SK-N-DZ (cell line): ENCODE measurements at places on chromosomes 3 and 15.

DNA sequence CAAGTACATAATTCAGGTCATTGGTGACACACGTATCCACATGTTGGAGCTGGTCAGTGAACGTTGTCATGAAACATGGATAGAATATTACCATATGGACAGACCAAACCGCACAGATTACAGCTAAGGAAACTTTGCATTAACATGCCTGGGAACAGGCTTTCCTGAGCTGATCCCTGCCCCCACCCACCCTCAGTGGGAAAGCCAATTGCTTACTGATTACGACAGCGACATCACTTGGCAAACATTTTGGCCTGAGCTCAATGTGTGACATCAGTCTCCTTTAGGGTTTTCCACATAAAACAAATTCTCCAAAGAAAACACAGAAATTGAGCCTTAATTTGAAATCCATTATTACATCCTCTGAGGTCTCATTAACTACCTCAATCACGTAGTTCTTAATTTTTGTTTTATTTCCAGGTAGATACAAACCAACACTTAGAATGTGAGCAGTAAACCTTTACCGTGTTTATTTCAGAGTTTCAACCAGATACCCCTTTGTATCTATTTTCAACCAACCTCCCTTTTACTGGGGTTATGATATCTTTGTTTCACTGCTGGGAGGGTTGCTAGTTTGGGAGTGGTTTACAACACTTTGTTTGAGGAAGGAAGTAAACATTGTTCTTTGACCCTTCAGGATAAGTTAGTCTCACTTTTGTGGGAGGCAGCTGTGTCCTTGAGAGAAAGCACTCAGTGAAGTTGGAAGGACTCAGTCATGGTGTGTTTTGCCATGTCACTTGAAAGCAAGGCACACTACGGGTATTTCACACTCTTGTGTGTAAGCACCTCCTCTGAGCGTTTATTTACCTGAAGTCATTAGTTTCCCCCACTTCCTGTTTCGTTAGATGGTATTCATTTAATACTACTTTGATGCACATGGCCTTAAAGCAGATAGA is 103.1 kb downstream of the CMSS1 start:
- no peak for DNase-seq

- DNase-seq = no peak
Observed at GRCh38 chr15:48559285-48559684, 86.2 kb downstream of the FBN1 start.

GRCh38 chr3:121768452-121768851 is 18.9 kb upstream of the GOLGB1 start:
- no peak for DNase-seq

GRCh38 chr15:81531109-81531592 is 157.1 kb upstream of the TMC3 start:
- DNase-seq = no peak

DNA sequence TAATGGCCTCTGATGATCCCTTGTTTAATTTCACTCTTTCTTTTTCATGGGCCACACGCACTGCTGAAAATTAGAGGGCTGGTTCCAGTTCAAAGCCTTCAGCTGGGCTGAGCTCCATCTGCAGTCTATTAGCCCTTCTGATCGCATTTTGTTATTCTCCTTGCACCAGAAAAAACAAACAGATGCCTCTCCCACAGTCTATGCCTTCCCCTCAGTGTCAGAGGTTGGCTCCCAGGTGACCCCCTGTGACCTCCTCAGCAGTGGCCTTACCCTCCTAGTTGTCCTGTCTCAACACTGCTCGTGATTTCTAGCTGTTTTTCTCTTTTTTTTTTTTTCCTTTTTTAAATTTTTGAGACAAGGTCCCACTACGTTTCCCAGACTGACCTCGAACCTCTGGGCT is 77.1 kb upstream of the PRTG start:
- DNase-seq = no peak

- DNase-seq = no peak
Observed at GRCh38 chr3:125186261-125186787, 26.2 kb downstream of the SLC12A8 start.

GRCh38 chr3:162842549-162843216 is 1346.1 kb downstream of the OTOL1 start:
- no peak for DNase-seq

DNA sequence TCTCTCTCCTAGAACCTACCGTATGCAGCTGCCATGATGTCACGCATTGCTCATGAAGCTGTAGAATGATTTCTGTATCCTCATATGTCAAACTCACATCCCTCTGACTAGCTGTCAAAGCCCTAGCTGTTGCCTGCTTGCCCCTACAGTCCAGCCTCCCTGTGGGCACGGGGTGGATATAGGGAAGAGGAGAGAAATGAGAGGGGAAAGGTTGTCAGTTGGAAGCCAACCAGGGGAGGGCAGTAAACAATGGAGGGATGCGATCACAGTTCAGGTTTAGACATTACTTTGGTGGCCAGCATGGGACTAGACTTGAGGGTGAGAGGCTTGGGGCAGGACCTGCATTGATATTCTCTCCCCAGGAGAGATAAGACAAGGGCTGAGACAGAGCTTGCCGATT is 1.7 kb upstream of the HDGFL3 start:
- DNase-seq = peak; percentile 30

DNA sequence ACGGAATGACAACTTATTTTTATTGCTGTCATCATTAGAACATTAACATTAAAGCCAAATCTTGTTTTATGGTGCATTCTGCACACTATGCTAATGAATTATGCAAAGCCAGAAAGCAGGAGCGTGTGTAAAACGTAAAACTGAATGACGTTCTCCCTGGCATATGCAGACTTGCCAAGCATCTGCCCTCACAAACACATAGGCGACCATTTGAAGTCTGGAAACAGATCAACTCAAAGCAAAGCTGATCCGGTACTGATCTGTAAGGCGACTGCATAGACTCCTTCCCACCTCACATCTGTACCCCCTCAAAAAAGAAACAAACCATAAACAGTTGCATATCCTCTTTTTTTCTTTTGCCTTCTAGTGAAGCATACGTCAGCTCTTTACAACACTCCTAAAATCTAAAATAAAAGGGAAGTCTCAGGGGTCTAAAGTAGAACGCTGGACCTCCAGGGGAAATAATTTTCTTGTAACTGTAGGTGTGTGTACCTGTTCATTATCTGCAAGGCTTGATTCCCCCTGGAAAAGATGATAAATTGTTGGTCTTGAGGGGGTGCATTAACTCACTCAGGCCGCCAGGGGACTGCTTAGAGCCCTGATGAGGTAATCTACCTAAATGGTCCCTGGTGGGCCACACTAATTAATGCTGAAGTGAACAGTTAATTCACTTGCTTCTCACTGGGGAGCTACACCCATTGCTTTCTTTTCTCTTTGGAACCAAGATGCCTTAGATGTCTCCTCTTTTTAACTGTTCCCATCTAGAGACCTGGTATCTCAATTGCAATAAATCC is 231.4 kb downstream of the CDIN1 start:
- peak; percentile 28 for DNase-seq

DNA sequence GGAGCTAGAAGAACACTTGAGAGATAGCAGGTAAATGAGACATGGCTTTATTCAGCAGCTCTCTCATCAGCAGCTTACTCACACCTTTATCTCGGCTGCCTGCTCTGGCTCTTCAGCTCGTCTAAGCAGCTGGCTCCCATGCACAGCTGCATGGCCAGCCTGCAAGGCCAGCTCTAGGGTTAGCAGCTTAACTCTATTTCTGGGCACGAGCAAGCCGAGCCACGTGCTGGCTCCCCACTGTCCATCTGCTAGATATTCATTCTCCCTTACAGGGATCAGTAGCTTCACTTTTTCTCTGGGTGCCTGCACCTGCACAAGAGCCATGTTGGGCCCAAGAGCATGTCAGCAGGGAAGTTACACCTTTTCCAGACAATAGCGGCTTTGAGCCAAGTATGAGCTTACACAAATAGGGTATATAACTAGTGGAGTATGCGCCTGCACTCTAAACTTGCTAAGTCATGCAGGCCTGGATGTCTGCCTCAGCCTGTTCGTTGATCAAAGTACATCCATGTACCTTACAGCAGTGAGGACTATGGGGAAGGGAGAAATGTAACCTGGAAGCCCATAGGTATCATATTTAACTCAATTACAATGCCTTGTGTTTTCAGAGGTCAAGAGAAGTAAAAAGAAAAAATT is 174.9 kb upstream of the SNTN start:
- no peak for DNase-seq

DNA sequence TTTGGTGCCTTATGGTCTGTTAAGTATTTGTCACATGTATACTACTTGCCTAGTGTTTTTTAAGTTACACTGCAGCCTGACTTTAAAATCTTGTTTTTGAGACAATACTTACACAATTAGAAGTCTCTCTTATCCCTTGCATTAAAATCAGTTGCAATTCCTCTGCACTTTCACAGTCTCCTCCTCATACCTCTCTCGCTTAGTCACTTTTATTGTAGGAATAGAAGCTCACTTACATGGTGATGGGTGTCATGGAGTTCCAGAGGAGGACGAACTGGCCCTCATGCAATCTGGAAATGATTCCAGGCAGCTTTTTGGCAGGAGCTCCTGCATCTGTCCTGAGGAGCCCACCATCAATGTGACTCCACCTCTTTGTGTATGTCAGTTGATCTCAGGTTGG is 238.4 kb upstream of the TBC1D5 start:
- DNase-seq = no peak

DNA sequence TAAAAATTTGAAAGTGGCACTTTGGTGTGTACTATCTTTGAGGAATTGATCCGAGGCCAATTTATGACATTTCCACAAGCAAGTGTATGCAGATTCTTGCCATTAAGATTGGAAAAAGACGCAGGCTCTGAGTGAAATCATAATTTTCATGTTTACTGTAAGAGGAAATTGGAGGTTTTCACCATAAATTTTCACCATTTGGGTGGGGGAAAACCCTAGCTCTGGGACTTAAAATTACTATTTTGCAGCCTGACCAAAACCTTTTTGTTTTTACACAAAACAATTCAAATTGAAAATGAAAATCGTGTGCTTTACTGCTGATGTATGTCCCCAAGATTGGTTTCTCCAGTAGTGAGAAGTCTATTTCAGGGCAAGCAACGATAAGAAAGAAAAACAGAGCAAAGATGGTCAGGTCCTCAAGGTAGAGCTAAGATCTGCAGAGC is 282.6 kb downstream of the FOXP1 start:
- DNase-seq = no peak

- peak; percentile 33 for DNase-seq
Observed at GRCh38 chr15:40235201-40235885, 3.5 kb upstream of the PAK6 start.

- no peak for DNase-seq
Observed at GRCh38 chr3:58251631-58252035, 14.0 kb downstream of the ABHD6 start.

DNA sequence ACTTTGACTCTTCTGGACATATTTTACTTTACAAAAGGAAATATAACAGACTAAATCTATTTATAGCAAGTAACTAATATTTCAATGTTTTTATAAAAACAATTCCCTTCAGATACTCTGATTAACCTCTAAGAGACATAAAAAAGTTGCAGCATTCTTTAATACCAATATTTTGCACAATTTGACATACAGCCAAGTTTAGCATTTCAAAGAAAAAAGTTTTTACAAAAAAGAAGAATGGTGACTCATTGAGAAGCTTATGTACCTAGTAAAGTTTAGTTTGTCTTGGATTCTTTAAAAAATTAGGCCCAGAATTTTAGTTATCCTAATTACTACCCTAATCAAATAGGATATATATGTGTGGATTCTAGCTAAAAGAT is 17.6 kb downstream of the DAZL start:
- no peak for DNase-seq

DNA sequence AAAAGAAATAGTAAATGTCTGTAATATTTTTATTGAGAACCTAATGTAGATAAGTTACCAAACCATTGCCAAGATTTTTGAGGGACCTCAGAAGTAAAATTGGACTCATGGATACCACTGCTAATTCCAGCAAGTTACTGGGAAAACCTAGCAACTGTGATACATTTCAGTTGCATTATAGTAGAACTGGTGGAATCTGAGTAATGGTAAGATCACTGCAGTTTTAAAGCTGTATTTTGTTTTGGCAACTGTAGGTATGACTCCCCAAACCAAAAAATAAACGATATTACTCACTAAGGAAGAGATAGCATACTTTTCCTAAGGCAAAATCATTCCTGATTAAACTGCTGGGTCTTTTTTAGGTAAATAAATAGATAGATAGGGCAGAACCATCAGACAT is 54.0 kb downstream of the ARMC8 start:
- DNase-seq = no peak

DNA sequence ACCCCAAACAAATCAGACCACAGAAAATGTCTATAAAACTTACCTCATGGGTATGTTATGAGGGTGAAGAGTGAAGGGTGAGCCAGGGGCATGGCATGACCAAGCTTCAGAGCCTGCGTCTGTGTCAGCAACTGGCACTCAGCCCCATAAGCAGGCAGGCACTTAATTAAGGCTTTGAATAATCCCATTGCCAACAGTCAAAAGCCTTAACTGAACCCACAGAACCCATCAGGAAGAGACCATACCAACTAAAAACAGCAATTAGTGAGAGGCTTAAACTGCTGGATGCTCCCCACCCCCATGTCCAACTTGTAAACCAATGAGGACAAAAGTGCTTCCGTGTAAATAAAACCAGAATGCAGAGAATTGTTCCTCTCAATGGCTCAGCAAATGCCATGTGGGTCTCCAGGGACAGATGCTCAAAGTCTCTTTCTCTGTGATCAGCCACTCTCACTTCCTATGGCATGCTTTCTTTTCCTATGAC is 126.0 kb downstream of the MYLK start:
- no peak for DNase-seq

DNA sequence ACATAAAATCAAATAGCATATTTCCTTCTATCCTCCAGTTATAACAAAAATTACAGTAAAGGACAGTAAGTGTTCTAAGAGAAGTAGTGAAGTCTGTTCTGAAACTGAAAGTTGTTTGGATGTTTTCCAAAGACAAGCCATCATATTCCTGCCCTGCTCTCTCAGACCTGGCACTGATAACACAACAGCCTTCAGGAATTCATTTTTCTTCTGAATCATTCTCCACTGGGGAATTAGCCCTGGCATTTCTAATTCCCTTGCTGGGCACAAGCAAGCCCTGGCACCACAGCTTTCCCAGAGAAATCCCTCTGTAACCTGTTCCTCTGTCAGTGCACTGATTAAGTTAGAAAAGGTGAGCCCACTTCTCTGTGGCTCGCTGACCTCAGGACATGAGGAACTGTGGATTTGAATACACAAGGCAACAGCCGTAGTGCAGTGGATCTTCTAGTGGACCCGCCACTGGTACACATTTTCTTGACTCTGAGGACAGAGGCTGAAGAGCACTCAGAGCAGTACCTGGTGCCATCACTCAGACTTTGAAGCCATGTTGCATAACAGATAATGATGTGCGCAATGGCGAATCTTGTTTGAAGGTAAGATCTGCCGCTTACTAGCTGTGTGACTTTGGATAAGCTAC is 61.6 kb downstream of the WWTR1 start:
- DNase-seq = no peak

GRCh38 chr3:167895684-167896083 is 160.2 kb downstream of the SERPINI1 start:
- DNase-seq = no peak

DNA sequence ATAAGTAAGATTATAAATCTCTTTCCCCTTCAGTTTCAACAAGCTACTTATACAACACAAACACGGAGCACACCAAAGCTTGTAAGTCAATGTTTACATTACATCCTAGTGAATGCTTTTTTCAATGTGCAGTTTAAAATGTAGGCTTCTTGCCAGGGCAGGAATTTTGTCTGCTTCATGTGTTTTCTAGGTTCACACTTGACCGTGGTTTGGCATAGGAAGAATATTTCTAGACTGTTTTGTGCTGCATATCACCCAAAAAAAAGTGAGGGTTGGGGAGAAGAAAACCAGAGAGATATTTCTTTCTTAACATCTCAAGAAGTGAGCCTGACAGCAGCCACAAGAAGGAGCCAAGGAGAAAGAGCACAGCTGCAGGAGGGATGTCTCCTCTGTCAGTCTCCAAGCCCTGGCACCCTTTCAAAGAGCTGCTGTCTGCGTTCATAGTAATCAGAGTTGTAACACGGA is 255.8 kb downstream of the MEIS2 start:
- no peak for DNase-seq
